Stimulated activated CD4-positive, alpha-beta T cell treated with anti-CD3 and anti-CD28 coated beads, Interleukin-1b, Interleukin-23, amount 100 ng/mL, for 4 hours (primary cell): ENCODE measurements at places on chromosomes 6 and 20.

DNA sequence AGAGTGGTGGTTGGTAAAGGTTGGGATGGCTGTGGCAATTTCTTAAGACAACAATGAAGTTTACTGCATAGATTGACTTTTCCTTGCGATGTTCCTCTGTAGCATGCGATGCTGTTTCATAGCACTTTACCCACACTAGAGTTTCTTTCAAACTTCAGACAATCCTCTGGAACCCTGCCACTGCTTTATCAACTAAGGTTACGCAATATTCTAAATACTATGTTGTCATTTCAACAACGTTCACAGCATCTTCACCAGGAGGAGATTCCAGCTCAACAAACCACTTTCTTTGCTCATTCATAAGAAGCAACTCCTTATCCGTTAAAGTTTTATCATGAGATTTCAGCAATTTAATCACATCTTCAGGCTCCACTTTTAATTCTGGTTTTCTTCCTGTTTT, 161.2 kb upstream of the NRSN1 start:
- DNase-seq, result no peak

- no peak for DNase-seq
Measured at GRCh38 chr6:79231101-79231500, 3.4 kb downstream of the HMGN3 start.

- DNase-seq, result no peak
Measured at GRCh38 chr20:16175322-16175961, 397.8 kb downstream of the KIF16B start.

DNA sequence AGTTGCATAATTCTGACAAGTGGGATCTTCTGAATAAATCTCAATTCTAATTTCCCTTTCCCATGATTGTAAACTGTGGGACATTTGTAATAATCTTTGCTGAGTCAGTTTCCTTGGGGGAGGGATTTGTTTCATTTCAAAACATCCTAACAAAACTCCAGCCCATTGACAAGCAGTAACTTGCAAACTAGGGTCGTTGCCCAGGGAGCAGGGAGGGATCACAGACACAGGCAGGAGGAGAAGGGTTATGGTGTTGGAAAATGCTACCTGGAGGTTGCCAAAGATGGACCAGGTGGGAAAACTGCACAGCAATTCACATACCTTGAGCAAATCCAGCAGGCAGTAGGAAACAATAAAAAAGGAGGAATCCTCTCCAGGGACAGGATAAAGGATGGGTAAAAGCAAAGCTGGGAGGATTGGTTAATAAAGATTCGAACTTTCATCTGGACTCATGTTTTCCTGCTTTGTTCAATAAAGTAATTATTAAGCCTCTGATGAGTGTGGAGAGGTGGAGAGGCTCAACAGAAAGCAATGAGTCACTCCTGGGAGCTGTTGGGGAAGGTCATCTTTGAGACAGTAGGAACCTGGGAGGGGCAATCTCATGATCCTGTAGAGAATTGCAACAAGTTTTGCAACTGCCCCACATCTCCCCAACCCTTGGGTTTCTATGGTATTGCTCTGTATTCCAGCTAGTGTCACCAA, 87.3 kb upstream of the AKIRIN2 start:
- no peak for DNase-seq

DNA sequence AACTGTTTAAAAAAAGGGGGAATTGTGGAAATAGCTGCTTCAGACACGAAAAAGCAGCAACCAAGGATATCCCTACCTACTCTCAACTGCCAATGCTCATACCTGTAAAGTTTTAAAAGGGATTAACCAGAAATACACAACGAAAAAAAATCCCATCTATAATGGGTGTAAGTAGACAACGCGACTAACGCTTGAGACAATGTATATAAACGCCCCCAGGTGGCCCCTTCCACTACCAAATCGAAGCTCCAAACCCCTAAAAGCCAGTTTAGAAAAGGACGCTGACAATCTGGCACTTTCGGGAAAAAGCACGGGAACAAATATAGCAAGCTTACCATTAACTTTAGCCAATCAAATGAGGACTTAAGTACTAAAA, 94.5 kb upstream of the BTN3A2 start:
- DNase-seq, result no peak

DNA sequence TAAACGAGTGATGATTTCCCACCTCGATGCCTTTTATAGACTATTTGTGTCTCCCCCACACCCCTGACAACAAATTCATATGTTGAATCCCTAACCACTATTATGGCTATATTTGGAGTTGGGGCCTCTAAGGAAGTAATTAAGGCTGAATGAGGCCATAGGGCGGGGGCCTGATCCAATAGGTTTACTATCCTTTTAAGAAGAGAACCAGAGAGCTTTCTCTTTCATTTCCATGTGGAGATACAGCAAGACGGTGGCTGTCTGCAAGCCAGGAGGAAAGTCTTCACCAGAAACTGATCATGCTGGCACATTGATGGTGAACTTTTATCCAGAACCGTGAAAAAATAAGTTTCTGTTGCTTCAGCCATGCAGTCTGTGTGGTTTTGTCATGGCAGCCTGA, 38.9 kb upstream of the CLIC5 start:
- DNase-seq, result no peak

DNA sequence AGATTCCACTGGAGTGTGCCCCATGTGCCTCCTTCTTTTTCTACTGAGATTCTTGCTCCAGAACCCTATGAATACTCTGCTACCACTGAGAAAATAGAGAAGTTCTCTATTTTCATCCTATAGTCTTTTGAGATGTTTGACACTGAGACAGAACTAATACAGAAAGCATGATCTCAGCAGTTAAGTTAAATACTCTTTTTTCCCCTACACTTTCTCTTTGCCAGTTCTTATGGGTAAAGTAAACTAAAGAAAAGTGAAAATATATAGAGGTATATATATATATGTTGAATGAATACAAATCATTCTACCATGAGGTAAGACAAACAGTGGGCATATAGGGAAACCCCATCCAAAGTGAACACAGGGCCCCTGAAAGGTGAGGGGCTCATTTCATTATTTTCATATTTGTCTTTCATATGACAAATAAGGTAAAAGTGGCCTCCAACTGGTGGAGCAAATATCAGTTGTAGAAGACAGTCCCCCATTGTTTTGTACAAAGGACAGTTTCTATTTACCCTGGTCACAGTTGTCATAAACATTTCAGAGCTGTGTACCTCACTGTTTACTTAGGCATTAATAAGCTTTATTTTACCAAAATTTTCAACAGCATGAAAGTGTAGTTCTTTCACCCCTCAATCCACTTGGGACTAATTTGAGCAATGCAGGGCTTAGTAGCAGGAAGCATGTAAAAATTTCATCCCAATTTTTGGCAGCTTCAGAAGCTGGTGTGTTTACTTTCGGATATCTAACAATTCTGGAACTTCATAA, 188.3 kb upstream of the MARCKS start:
- no peak for DNase-seq

GRCh38 chr20:21534453-21534852, 20.6 kb upstream of the NKX2-2 start:
- no peak for DNase-seq
